ENCODE measurements at places on chromosomes 1 and 21.

GRCh38 chr21:14889080-14889810 is 175.6 kb downstream of the NRIP1 start:
- DNase-seq = no peak

DNA sequence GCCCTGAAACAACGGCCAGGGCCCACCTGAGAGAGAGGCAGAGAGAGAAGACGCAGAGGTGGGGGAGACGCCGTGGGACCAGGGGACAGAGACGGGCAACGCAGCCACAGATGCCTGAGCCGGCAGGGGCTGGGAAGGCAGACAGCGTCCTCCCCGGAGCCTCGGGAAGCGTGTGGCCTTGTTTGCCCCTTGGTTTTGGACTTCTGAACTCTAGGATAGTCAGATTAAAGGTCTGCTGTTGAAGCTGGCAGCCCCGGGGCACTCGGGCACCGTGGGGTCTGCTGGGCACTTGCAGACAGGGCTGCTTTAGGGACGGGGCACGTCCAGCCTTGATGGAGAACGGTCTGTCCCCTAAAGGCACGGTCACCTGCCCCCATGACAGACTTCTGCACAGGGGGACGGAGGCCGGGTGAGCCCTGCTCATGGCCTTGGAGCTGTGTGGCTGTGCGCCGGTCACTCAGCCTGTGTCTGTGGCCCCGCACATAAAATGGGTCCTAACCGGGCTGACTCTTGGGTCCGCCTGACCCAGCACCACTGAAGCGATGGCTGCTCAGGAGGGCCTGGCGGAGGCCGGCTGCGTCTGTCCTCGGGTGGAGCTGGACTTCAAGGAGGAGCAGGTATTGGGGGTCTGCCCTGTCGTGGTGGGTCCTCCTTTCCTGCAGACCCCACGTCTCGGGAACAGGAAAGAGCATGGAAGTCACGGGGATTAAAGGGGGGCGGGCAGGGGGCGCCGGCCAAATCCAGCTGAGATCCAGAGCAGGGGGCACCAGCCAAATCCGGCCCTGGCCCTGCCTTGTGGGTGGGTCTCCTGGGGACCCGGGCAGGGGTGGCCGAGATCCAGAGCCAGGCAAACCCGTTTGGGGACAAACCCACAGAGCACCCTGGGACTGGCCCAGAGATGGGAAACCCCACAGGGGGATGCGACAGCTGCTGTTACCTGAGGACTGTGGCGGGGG is 9.6 kb upstream of the RNF223 start:
- DNase-seq = no peak

DNA sequence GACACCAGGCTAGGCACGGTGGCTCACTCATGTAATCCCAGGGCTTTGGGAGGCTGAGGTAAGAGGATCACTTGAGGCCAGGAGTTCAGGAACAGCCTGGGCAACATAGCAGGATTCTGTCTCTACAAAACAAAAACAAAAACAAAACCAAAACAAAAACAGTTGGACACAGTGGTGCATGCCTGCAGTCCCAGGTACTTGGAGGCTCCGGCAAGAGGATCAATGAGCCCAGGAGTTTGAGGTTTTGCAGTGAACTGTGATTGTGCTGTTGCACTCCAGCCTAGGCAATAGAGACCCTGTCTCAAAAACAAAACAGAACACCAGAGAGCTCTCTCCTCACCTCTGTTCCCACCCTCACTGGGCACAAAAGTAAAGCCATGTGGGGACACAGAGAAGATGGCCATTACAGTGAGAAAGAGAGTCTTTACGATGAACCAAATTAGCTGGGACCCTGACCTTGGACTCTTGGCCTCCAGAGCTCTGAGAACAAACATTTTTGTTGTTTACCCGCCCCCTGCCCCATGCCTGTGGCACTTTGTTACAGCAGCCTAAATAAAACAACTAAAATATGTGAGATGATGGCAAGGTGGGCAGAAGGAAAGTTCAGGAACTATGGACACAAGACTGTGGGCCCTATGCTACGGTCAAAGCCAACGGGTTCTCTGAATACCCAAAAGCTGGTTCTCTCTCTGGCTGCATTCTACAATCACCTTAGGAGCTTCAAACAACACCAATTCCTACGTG is 9.8 kb downstream of the NADK start:
- DNase-seq = no peak

DNA sequence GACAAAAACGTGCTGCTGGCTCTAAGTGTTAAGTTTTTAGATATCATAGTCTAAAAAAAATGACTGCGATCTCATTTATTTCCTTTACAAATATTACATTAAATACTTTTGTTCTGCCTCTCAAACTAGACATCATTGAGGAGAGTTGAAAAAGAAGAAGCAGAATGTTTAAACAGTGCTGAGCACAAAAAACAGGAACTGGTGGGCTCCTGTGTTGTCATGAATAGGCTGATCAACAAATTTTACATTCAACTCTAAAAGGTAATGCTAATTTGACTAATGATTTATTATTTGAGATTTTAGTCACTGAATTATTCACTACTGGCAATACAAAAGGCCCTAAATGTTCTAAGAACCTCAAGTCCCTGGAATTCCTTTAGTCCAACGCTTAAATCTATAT is 66.1 kb downstream of the GPATCH2 start:
- DNase-seq = no peak

GRCh38 chr1:212943393-212943710 is 7.0 kb upstream of the VASH2 start:
- DNase-seq = no peak

DNA sequence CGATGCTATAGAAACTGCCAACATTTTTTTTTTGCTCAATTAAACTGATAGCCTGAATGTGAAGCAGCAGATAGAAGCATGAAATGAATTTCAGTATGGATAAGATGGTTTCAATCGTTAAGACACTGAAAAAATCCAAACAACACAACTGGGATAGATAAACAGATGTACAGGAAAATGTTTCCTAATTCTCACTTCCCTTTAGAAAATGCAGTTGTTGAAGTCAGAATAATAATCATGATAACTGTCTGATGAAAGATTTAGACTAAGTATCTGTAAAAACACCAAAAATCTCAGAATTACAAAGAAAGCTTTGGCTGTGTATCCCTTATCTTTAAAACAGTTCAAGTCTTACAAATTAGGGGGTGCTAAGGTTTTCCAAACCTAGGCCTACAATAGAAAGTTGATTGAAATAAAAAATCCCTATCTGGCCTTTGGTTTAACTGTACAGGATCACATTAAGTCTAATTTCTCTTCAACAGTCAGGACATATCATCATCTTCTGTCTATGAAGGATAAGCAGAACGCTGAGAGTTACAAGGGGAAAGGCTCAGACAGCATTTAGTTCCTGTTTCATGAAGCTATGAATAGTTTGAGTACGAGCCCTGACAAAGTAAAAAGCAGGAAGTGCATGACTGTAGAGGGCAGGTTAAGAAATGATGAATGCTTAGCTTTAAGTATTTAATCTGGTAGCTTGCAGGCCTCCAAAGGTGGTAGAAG is 203.2 kb downstream of the APP start:
- DNase-seq = no peak

DNA sequence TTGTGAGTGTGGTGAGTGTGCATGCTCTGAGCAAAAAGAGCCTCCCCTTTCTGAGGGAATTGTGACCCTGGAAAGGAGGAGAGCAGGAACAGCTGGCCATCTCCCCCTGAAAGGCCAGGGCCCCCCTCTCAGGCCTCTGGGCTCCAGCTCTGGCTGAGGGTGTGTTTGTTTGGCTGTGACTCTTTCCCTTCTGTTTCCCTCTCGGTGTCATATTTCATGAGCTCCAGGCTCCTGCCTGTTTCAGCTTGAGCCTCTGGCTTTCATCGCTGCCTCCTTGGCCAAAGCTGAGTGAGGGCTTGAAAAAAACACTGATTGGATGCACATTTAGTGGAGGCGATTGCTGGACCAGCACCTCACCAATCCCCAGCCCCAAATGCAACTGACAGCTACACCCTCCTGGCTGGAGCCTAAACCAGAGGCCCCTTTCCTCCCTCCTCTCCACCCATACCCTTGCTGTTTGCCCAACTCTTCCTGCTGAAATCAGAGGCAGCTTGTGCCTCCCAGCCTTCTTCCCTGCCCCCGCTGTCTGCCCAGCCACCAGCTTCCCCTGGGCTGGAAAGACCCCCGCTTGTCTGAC is 64.1 kb downstream of the DDR2 start:
- no peak for DNase-seq

- DNase-seq = no peak
Observed at GRCh38 chr1:215273838-215274516, 191.4 kb downstream of the KCNK2 start.

GRCh38 chr1:174623324-174624035 is 175.7 kb downstream of the GPR52 start:
- no peak for DNase-seq

- DNase-seq = no peak
Observed at GRCh38 chr21:44380876-44381275, 27.5 kb downstream of the TRPM2 start.

- DNase-seq = no peak
Observed at GRCh38 chr1:50272912-50273311, 150.3 kb downstream of the DMRTA2 start.
